Cardiac atrium fibroblast (primary cell): ENCODE measurements at places on chromosomes 1 and 21. TPM values are rescaled to one million over a fixed set of nuclear protein-coding genes. Genes with fewer than 3 reads are reported as not detected.

The MXRA8 gene
- total RNA-seq: 121 and 139 TPM in 2 replicates

The SH2D5 gene
- total RNA-seq: 0.54 and 1.3 TPM in 2 replicates

The DIRAS3 gene
- total RNA-seq: 1.8 and 8.3 TPM in 2 replicates

The LHX8 gene
- not detected in 2 replicates for total RNA-seq

The SERINC2 gene
- 7.2 and 9.1 TPM in 2 replicates for total RNA-seq

The PGBD5 gene
- under 0.01 TPM in 1 of 2 replicates, not detected in the other for total RNA-seq

The VAV3 gene
- 0.65 TPM in 1 of 2 replicates, not detected in the other for total RNA-seq

The COL6A1 gene
- total RNA-seq: 2,467 and 3,941 TPM in 2 replicates

The FAM167B gene
- 2.8 TPM in 1 of 2 replicates, not detected in the other for total RNA-seq

The PRAMEF11 gene
- not detected in 2 replicates for total RNA-seq

The RXFP4 gene
- not detected in 2 replicates for total RNA-seq

The ERO1B gene
- 1.3 and 4.2 TPM in 2 replicates for total RNA-seq

The ZNF697 gene
- 4.7 and 7.5 TPM in 2 replicates for total RNA-seq
